NCI-H510A (cell line): ENCODE measurements at places on chromosomes 7 and 10.
A peak's percentile ranks its signal among the peaks of the same experiment; 100 is the strongest.

- DNase-seq, result no peak
Measured at GRCh38 chr7:134186027-134186426, 58.9 kb downstream of the LRGUK start.

DNA sequence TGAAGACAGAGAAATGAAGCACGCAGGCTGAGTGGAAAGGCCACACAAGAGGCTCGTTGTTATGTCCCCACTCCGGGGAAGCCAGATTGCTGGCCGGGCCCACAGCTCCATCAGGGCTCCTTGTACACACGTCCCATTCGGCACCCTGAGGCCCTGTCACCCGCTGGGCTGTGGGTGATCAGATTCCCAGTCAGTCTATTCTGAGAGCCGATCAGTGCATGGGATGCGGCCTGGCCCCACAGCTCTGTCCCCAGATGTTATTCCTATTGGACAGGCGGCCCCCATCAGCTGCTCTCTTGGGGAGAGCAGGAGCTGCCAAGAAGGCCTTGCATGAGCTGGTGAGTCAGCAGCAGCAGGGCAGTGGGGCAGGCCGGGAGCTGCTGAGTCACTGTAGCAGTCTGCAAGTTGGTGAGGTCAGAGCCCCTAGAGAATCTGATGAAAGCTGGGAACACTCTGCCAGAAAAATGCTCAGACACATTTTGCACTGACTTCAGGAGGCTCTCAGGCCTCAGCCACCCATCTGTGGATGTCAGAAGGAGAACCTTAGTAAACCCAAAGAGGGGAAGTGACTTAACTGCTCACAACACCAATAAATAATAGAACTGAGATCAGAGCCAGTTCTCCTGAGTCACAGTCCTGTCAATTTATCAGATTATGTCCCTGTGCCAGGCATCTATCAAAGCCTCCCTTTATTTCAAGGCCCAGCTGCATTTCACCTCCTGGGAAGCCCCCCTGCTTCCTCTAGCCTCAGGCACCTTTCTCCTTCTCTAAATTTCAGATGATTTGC lies 9.4 kb upstream of the PSAP start:
- DNase-seq, result peak; percentile 33

GRCh38 chr10:33073641-33074415 lies 115.8 kb upstream of the ITGB1 start:
- no peak for DNase-seq

GRCh38 chr10:92712016-92712889 lies 22.5 kb downstream of the HHEX start:
- DNase-seq, result no peak

GRCh38 chr7:4175346-4175973 lies 506.6 kb upstream of the FOXK1 start:
- no peak for DNase-seq

DNA sequence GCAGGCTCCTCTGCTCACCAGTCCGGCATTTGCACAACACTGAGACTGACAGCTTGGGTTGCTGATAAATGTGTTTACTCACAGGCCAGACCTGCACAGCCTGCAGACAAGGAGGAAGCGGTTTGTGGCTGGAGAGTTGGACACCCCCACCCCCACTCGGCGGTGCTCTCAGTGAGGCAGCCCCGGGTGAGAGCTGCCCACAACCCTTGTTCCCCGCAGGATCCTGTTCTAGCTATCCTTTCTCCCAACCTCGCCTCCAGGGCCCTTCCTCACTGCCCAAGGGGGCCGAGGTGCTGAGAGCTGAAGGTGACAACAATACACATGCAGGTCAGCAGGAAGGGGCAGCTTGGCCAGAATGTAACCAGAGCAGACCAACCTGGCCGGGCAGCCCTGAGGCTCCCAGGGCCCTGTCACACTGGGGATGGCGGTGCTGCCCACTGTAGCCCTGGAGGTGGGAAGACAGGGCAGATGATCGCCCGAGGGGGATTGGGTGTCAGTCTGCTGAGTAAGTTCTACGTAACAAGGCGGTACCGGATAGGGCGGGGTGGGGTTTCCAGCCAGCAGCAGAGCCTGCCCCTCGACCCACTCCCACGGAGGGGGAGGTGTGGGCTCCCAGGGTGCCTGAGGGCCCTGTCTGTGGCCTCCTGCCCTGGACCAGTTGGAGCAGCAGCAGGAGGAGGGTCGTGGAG lies 2.1 kb upstream of the ADAM8 start:
- peak; percentile 10 for DNase-seq

GRCh38 chr7:135714534-135715009 lies 13.4 kb downstream of the SLC13A4 start:
- DNase-seq, result no peak

DNA sequence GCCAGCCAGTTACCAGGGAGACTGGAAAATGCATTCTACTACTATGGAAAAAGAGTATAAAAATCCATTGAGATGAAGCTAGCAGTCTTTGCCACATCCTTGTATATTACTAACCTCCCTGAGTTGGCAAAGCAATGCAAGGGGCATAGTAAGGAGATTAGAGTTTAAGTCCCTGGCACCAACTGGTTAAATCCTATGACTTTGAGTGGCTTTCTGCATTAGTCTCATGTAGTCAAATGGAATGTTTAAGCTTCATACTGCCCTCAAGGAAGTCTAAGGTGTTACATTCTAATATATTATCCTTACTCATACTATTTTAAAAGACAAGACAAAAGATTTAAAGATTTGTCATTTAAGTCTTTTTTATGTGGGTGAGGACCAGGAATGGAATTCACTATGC lies 110.1 kb downstream of the INHBA start:
- no peak for DNase-seq
